ENCODE measurements at places on chromosomes 7 and 10. TPM values are rescaled to one million over a fixed set of nuclear protein-coding genes. Genes with fewer than 3 reads are reported as not detected.
A peak's percentile ranks its signal among the peaks of the same experiment; 100 is the strongest.

Gene NOS3
- not detected for total RNA-seq

Gene LAMB4
- total RNA-seq, result 0.30 TPM

Gene C7orf33
- not detected for total RNA-seq

Gene ASZ1
- total RNA-seq, result not detected

Gene LHPP
- total RNA-seq, result 17.3 TPM

Gene TMEM243
- total RNA-seq, result 47.9 TPM

Gene LAMB1
- total RNA-seq, result 225 TPM

Gene LBX1
- not detected for total RNA-seq

Gene CCL24
- total RNA-seq, result not detected

Gene CLDN3
- not detected for total RNA-seq

Gene HTR5A
- total RNA-seq, result not detected

GRCh38 chr7:15783987-15784693 is 97.7 kb upstream of the MEOX2 start:
- peak; percentile 10 for DNase-seq

- no peak for DNase-seq
These were observed 127.9 kb downstream of the ARID5B start for GRCh38 chr10:62029401-62029800.

- no peak for DNase-seq
These were observed 8.8 kb upstream of the FZD8 start for GRCh38 chr10:35650894-35651293.

DNA sequence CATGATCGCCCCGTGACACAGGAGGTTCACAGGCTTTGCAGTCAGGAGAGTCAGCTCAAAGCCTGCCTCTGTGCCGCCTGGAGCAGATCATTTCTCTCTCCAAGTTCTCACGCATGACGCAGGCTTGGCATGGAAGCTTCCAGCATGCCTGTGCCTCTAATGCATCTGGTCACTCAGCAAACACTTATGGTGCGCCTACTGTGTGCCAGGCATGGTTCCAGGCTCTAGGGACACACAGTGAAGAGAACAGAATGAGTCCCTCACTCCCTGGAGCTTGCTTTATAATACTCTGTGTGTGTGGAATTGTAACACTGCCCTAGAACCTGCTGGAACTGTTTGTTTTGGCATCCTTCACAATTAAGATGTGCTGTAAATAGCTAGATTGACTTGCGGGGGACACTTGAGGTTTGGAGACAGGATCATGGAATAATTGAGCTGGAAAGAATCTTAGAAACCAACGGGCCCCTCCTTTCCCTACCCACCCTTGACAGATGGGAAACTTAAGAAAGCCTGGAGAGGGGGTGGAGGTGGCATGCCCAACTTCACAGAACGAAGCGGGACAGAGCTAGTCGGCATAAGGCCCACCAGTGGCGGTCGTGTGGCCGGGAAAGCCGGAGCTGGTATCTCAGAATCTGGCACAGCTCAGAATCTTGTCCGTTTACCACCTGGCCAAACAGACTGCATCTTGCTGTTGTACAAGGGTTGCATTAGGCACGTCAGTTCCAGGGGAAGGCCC is 4.6 kb upstream of the MYH16 start:
- DNase-seq, result peak; percentile 72

DNA sequence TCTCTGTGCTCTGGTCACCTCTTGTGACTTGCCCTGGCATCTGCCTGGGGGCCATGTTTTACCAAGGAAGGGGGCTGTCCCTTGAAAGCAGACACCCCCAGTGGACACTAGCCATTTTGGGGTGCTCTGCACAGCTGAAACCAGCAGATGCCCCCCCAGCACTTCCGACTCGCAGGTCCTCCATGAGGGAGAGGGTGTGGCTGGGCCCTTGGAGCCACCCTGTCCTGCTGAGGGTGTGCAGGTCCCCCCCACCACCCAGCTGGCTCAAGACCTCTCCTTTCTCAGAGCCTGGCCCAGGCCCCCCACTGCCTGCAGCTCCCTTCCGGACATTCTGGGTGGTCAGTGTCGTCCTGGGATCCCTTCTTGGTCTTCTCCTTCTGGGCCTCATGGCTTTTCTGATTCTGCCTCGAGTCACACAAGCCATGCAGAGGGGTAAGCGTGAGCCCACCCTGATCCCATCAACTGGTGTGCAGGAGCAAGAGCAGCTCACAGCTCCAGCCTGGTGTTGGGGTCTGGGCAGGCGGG is 12.3 kb downstream of the SCART1 start:
- no peak for DNase-seq

GRCh38 chr7:27518561-27519350 is 143.9 kb downstream of the HIBADH start:
- no peak for DNase-seq

GRCh38 chr7:52992001-52992400 is 43.4 kb upstream of the POM121L12 start:
- no peak for DNase-seq

DNA sequence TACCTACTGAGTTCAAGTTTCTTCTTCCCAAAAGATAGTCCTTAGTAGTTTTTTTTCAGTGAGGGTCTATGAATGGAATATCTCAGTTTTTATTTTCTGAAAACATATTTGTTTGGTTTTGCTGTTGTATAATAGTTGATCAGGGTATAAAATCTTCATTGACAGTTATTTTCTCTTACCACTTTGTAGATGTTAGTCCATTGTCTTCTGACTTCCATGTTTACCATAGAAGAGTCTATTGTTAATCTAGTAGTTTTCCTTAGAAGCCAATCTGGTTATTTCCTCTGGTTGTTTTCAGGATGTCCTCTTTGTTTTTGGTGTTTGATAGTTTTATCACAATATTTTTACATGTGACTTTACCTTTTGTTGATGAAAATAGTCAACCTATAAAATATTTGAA is 5.5 kb upstream of the ZNF777 start:
- no peak for DNase-seq

DNA sequence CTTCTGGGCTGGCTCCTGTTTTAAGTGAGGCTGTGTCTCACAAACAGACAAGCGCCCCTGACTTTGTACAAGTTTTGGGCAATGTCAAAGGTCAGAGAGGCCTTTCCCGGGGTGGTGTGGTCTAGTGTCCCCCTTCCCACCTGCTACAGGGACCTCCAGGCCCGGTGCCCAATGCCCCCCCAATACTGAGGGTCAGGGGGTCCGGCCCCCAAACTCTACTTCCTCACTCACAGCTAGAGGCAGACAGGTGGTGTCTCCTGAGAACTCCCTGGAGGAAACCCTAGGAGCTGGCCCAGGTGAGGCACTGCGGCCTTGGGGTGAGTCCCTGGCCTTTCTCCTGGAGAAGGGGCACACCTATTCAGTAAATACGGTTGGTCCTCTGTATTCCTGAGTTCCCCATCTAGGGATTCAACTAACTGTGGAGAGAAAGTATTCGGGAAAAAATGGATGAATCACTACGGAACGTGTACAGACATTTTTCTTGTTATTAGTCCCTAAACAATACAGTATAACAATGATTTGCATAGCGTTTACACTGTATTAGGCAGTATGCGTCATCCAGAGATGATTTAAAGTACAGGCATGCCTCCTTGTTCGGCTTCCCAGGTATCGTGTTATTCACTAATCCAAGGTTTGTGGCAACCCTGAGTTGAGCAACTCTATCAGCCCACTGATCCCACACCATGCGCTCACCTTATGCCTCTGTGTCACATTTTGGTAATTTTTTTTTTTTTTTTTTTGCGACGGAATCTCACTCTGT is 308.1 kb downstream of the WDR37 start:
- DNase-seq, result no peak

DNA sequence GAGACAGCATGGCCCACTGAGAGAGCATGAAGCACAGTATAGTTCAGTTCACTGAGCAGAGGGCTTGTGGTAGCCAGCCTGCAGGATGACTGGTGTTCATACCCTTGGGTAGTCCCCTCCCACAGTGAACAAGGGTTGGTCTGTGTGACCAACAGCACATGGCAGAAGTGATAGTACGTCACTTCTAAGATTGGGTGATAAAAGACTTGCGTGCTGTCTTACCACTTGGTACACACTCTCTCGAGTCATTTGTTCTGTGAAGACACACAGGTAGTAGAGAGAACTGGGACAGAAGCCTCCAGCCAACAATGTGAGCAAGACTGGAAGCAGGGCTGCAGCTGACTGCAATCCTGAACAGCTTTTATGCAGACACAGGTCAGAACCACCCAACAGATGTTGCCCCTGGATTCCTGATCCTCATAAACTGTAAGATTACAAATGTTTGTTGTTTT is 14.6 kb downstream of the EPC1 start:
- no peak for DNase-seq

- no peak for DNase-seq
These were observed 53.1 kb upstream of the DDC start for GRCh38 chr7:50618281-50618680.

DNA sequence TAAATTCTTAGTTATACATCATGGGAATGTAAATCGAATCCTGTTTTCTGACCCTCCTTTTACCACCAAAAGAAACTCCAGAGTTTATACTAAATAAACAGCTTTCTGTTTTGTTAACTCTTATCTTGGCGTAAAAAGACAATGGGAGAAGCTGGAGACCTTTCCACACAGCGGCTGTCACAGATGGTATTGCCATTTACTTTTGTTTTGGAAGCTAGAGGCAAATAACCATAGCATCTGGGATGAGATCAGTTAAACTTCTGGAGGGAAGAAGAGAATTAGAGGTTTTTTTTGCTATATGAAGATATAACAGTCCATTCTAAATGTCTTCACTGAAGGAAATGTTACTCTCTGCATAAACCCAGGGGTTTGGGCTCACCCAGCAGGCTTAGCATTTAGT is 258.9 kb downstream of the REEP3 start:
- no peak for DNase-seq

- no peak for DNase-seq
These were observed 68.4 kb downstream of the CDHR3 start for GRCh38 chr7:106031300-106032035.

DNA sequence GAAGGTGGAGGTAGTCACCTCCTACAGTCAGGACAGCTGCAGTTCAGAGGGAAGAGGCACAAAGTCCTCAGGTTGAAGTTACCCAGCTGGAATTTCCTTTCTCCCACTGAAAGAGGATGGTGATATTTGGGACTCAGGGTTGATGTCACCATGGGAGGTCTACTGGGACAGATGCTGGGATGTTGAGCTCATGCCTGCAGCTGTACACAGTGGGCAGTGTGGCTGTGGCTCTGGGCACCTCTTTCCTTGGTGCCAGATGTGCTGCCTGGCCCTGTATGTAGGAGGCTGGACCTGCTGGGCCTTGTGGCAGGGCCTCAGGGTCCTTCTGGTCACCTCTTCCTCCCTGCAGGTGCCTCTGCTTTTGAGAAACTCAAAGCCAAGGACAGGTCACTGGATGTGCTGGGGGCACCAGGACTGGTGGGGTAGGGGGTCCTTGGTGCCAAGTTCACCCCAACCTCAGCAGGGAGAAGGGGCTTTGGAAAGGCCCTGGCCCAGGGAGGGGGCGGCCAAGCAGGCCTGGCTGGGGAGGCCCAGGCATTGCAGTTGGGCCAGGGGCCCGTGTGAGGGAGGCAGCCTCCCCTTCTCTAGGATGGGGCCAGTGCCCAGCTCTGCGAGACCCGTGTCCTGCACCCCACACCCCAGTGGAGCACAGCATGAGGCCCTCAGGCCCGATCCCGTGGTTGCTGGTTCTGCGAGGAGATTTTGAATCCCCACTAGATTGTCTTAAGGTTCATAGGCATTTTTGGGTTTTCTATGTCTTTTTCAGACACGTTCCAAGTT is 103.1 kb downstream of the BMS1 start:
- DNase-seq, result no peak

DNA sequence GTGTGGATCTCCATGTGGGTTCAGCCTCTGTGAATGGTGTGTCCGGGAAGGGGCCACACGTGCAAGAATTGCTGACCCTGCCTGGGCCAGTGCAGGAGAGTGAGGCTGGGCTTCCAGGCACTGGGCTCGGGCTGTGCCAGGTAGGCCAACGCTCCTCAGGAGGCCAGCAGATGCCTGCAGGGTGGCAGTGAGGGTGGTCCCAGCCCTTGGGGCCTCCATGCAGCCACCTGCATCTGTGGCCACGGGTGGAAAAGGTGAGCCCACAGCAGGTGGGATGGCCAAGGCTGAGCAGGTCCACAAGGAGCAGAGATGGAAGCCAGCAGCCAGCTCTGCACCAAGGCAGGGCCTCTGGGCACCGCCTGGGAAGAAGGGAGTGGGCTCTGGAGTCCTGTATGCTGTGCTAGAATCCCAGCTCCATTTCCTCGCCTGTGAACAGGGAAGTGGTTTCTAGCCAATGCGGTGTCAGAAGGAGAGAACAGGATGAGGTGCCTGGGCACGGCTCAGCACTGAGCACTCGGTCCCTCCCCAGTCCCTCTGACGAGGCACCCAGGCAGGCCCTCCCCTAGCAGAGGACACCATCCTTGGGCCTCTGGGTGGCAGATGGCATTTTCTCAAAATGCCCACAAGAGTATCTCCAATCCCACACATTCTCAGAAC is 31.1 kb upstream of the RET start:
- no peak for DNase-seq

- peak; percentile 93 for DNase-seq
These were observed 399.5 kb upstream of the ANKRD30A start for GRCh38 chr10:36725581-36726520.

DNA sequence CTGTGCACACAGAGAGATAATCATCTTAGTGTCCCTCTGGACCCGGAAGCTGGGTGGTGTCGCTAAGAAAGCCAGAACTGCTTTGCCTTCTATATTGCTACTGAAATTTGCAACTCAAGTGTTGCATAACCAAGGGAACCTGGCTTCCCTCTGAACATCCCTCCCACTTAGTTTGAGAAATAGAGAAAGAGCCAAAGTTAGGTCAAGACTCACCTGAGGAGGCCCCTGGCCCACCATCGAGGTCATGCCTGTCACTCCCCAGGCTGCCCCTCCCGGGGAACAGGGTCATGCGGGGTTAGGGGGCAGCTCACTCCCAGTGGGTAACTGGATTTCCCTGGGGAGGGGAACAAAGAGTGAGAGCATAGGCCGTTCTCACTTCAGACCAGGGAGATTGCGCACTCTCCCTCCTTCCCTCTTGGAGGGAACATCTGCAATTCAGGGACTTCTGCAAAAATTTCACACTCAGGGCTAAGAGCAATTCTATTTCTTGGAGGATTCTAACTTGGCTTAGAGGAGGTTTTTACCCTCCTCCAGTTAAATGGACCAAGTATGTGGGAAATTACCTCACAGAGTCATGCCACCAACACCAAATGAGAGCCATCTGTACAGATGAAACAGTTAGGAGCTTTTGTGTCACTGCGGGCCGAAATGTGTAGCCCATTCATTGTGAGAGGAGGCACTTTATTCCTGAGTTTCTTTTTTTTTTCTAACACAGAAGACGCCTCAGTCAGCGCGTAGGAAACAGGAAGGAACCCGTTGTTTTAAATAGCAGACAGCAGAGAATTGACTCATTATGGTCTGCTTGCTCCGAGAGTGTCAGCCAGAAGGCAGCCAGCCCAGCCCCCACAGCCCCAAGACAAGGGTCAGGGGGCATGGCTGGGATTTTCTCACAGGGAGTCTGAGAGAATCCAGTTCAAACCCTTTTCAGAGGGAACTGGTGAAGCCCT is 221.3 kb downstream of the ARHGAP12 start:
- DNase-seq, result peak; percentile 62

DNA sequence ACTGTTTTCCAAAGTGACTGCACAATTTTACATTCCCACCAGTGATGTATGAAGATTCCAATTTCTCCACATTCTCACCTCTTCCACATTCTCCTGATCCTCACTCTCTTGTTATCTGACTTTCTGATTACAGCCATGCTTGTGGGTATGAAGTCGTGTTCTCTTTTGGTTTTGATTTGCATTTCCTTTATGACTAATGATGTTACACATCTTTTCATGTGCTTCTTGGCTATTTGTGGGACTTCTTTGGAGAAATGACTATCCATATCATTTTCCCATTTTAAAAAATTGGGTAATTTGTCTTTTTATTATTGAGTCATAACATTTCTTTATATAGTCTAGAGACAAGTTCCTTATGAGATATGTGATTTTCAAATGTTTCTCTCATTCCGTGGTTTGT is 10.5 kb upstream of the GIMAP8 start:
- DNase-seq, result peak; percentile 27

GRCh38 chr10:63466144-63466935 is 563 bp upstream of the JMJD1C start:
- DNase-seq, result peak; percentile 71

All from M059J (cell line).